PC-3 (cell line): ENCODE measurements at places on chromosomes 4 and X.
A peak's percentile ranks its signal among the peaks of the same experiment; 100 is the strongest.

DNA sequence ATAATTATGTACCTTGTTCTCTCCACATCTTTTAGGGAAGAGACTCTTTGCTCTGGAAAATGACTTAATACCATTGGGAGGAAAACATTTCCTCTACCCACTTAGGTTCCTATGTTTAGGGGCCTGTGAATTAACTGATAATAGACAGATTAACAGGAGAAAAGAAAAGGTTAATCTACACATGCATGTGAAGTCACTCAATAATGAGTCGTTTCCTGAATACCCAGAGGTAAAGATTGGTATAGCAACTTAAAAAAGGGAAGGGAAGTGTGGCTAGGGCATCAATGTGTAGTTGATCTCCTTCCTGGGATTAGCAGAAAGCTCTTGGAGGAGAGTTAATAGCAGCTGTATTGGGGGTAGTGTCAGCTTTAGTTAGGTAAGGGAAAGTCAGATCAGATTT, 419.5 kb upstream of the ATOH1 start:
- no peak for DNase-seq

DNA sequence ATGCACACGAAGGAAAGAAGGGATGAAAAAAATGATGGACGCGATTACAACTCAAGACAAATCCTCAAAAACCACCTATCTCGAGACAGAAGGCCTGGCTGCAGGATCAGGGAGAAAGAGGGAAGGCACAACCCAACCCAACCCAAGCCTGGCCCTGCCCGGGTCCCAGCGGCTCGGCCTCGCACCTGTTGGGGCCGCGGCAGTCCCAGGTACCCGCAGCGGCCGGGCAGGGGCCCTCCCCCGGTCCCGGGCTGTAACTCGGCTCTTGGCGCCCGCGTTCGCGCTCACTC, 464 bp downstream of the RASGEF1B start:
- no peak for DNase-seq

GRCh38 chrX:85379174-85379907, at the start of gene POF1B:
TSS of gene POF1B (minus strand) at chrX:85379665. CDS start at chrX:85379454, 211 bp downstream.
- DNase-seq, result no peak

GRCh38 chrX:49106930-49107329, 16.6 kb downstream of the GPKOW start:
- peak; percentile 34 for DNase-seq

- no peak for DNase-seq
These were observed 240.7 kb downstream of the IQCM start for GRCh38 chr4:149574971-149575370.

DNA sequence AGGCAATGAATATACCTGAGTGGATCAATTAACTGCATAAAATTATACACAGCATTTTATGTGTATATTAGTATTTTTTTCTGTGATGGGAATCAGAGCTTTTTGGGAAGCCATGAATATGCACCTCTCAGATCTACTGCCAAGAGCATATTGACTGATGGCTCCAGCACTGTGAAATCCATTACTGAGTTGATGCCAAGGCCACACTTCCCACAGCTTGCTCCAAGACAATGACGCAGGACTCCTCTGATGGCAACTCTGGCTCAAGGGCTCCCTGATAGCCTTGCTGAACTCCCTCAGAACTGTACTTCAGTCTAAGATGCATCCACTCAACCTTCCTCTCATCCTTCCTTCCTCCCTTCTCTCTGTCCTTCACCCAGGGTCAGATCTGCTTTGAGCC, 82.7 kb downstream of the OTC start:
- no peak for DNase-seq

GRCh38 chr4:81142744-81143143, 72.3 kb downstream of the PRKG2 start:
- DNase-seq, result no peak

DNA sequence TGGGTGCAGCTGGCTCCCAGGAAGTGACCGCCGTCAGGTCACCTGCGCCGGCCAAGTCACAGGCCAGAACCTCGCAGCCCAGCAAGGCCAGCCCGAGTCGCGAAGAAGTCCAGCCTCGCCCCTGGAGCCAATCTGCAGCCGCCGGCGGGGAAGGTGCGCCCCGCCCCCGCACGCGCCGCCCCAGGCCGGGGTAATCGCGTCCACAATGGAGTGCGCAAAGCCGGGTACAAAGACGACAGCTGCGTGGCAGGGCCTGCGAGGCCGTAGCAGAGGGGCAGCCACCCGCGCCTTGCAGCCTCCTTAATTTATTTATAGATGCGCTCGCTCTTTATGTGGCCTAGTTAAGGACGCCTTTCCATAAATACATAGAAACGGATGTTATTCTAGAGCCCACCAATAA, 139.4 kb upstream of the CPEB2 start:
- DNase-seq, result no peak

- DNase-seq, result no peak
These were observed 392.4 kb upstream of the ATOH1 start for GRCh38 chr4:93436000-93436626.

- DNase-seq, result no peak
These were observed 2358.0 kb downstream of the ARAP2 start for GRCh38 chr4:33886356-33886755.

- DNase-seq, result peak; percentile 65
These were observed 57.8 kb upstream of the XAGE1B start for GRCh38 chrX:52574416-52575275.

DNA sequence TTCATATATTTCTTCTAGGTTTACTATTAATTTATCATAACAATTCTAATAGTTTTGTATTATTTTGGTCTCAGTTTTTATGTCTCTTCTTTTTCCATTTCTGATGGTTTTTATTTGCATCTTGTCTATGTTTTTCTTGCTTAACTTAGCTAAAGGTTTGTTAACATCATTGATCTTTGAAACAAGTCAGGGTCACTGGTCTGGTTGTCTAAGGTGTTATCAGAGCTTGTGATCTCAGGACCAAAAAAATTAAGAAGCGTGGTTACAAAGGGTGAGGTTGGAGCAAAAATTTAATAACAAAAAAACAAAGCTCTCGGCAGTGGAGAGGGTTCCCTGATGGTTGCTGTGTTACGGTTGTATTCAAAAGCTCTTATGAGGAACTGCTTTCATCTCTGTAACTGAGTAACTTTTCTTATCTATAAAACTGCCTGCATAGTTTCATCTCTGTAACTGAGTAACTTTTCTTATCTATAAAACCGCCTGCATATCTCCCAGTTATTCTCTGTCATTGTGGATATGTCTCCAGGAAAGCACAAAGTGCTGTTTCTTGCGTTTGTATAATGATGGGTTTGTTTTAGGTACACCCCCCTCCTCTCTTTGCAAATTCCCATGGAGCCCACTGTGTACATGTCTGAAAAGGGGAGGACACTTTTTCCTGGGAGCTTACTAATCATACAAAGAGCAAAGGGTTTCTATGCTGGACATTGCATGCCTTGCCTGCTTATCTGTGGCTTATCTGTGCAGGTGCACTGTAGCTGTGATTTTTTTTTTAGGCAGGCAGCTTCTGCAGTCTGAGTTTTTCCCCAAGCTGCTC, 62.4 kb upstream of the UGT2B15 start:
- DNase-seq, result no peak

DNA sequence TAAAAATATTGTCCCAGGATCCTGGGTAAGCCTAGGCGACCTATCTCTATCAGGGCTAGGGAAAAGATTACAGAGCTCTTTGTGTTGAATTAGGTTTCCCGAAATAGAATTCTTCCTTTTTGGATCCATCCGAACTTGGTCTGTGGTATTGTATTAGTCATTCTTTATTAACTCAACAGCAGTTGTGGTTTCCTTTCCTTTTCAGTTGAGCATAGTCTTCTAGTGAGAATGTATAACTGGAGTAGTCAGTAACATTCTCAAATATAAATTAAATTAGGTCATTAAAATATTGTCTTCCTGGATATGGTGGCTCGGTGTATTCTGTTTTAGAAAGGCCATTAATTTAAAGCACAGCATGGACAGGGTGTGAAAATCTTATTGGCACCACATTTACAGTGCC, 520.4 kb downstream of the NLGN4X start:
- DNase-seq, result no peak

DNA sequence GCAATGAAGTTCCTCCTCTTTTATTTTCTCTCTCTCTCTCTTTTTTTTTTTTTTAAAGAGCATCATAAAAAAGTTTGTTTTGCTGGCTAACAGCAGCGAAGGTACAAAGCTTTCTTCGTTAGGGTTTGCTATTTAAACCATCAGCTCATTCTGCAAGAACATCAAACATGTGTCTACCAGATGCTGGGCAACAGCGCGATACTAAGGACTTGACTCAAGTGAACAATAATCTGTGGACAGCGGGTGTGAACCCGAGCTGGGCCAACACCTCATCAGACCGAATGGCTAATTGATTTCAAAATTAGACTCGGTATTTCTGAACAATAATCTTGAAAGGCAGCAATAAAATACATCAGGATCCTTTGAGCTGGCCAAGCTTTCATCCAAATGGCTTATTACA, 246.4 kb downstream of the FBXO8 start:
- no peak for DNase-seq

- DNase-seq, result no peak
These were observed 25.9 kb upstream of the RBPJ start for GRCh38 chr4:26294904-26295303.

- peak; percentile 30 for DNase-seq
These were observed at the start of gene MTMR1 for GRCh38 chrX:150692831-150693724. TSS of gene MTMR1 (plus strand) at chrX:150693396. CDS start at chrX:150693531, 135 bp downstream.

DNA sequence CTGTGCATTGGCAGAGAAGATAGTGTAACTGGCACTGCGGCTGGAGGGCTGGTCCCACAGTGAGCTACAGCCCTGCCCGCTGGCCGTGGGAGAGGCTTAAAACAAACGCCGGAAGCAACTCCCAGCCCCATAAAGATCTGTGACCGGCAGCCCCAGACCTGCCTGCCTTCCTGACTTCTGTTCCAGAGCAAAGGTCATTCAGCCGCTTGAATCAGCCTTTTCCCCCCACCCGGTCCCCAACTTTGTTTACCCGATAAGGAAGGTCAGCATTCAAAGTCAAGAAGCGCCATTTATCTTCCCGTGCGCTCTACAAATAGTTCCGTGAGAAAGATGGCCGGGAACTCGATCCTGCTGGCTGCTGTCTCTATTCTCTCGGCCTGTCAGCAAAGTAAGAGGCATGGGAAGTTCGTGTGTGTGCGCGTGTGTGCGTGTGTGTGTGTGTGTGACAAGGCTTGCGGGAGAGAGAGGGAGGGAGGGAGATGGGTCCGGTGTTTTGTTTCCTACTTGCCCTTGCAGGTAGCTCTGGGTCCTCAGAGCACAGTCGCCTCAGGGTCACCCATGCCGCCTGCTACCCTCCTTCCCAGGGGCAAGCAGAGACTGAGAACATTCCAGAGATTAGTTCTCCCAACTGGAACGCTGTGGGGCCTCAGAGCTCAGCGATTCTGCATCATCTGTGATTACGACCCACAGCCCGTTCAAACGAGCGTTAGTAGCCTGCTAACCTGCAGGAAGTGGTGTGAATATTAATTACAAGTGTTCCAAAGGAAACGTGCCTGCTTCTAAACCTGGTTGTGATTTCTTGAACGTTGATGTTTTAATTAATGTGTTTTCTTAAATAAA, at the start of gene MGST2:
MGST2 (plus strand) TSS at position 130 of the 840 bp plus-strand sequence; CDS start at position 331, 201 bp downstream.
- peak; percentile 58 for DNase-seq

- no peak for DNase-seq
These were observed 40.8 kb downstream of the PDE5A start for GRCh38 chr4:119587796-119588195.

GRCh38 chr4:121998024-121998423, 46.2 kb upstream of the TRPC3 start:
- peak; percentile 4 for DNase-seq

- no peak for DNase-seq
These were observed 267.4 kb downstream of the ANK2 start for GRCh38 chr4:113316879-113317278.

- no peak for DNase-seq
These were observed 42.2 kb upstream of the HPGD start for GRCh38 chr4:174564529-174564928.

DNA sequence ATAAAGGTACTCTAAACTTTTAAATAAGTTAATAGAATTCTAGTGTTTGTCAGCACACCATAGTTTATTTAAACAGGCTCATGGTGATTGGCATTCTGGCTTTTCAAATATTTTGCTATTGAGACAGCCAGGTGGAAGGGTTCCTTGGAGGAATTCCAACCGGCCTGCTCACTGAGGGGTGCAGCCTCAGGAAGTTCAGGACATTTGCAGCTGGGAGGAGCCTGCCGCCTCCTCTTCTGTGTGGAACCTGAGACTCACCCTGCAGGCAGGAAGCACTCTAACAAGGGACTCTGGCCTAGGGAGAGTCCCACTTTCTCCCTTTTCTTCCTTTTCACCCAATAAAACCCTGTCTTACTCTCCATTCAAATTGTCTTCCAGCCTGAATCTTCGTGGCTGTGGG, 1328.0 kb downstream of the FSTL5 start:
- DNase-seq, result peak; percentile 79

- no peak for DNase-seq
These were observed 28.9 kb upstream of the CAMK2D start for GRCh38 chr4:113790478-113790877.

DNA sequence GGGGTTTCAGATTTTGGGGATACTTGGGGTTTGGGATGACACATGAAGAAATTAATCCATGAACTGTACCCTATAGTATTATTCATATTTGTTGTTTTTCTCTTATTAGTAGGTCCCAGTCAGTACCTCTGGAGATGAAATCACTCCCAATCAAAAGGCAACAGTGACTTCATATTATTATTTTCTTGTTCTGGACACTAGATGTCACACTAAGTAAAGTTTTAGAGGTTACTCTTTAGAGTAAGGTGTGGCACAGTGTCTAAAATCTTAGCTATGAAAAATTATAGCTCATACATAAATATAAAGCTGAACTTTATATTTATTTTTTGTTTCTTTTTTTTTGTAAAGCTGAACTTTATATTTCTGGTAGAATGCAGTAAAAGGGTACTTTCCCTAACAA, 35.1 kb downstream of the FAM114A1 start:
- peak; percentile 56 for DNase-seq

DNA sequence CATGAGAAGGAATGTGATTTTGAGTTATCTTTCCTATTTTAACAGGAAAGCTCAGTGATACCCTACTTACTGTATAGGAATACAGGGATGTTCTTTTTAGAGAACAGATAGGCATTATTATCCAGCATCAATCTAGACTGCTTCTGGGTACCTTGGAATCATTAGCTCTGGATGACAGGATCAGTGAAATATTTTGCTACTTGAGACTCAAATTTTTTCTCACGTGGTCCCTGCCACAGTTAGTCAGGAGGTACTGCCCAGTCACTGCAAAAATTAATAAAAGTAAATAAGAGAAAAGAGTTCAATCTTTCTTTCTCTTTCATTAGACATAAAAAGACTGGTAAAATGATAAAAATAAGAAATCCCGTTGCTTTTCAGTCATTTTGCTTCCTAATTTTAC, 5.5 kb downstream of the ZNF827 start:
- DNase-seq, result no peak

DNA sequence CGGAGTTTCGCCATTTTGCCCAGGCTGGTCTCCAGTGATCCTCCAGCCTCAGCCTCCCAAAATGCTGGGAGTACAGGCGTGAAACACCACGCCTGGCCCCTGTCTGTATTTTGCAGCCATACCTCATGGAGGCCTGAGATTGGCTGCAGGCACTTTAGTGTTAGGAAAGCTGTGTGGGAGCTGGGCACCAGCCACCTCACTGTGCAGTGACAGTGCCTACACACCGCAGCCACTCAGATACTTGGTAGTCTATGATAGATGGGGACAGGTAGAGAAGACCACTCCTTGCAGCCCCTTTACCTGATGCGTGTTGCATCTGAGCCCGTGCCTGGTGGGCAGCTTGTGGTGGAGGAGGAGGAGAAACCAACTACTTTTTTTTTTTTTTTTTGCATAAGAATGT, 16.3 kb downstream of the SMS start:
- DNase-seq, result no peak

GRCh38 chr4:119238068-119238722, 25.7 kb downstream of the USP53 start:
- no peak for DNase-seq

GRCh38 chr4:96154676-96155075, 314.8 kb downstream of the PDHA2 start:
- no peak for DNase-seq

GRCh38 chrX:18041656-18042055, 179.0 kb downstream of the BEND2 start:
- DNase-seq, result peak; percentile 30
